ENCODE measurements at places on chromosomes 6 and 20. TPM values are rescaled to one million over a fixed set of nuclear protein-coding genes. Genes with fewer than 3 reads are reported as not detected.

DNA sequence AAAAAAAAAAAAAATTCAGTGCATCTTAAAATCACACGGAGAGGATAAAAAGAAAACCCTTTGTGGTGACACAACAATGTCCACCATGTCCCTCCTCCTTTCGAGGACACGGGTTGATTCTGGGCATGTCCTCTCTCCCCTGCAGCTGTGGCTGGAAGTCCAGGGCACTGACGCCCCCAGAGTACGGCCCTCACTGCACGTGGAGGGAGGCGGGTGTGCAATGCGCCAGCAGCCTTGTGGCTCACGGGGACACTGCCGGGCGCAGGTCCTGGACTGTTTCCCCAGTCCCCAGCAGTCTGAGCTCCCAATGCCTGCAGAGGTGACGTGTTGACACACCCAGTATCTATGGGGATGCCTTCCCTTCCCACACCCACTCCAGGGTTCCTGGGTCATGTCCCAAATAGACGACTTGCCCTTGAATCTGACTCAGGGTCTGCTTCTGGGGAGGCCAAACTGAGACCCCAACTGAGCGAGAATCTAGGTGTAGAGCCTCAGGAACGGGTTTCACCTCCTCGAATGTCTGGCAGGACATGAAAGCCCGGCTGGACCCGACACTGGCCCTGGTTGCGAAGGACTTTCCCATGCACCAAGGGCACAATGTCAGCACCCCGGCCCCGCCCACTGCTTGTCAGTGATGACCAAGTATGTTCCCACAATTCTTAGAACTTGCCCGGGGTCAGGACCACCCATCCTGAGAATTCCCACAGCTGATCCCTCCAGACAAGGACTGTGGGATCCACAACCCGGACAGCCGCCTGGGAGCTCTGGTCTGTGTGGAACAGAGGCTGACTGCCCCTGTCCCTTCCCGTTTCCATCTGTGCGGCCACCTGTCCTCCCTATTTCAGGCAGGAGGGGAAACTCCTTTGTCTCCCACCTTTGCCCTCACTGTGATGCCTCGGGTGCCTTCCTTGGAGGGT is 425.1 kb upstream of the SULF2 start:
- DNase-seq: no peak

- DNase-seq: no peak
These were observed 13.3 kb downstream of the GSS start for GRCh38 chr20:34942301-34942700.

- DNase-seq: no peak
These were observed 31.1 kb downstream of the CNKSR3 start for GRCh38 chr6:154479351-154479769.

GRCh38 chr20:41247523-41248367 is 69.8 kb downstream of the ZHX3 start:
- DNase-seq: no peak

DNA sequence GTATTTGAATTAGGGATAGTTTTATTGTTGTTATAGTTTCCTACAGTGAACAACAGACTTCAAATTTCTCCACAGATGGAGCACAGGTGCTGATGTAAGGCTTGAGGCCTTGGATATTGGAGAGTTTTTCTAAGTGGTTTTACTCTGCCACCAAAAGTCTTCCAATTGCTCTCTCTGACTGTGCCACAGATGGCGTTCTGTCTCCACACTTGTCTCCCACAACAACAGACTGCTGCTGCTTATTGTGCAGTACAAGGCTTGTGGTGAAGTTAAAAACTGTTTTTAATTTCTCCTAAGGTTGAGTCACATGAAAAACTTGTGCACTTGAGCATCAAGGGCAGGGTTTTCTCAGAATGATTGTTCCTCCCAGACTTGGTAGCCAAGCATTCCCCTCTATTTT is 460.9 kb upstream of the KHDRBS2 start:
- DNase-seq: no peak

- DNase-seq: no peak
These were observed 763 bp downstream of the C6orf47 start for GRCh38 chr6:31659649-31660380.

Gene PERP
- 1.0 TPM for total RNA-seq

GRCh38 chr6:168342636-168343035 is 23.1 kb upstream of the DACT2 start:
- no peak for DNase-seq

GRCh38 chr6:69865126-69865525 is 1.2 kb upstream of the COL19A1 start:
- DNase-seq: no peak

GRCh38 chr20:7302250-7302649 is 534.8 kb downstream of the BMP2 start:
- no peak for DNase-seq

Gene PRPH2
- not detected for total RNA-seq

- DNase-seq: no peak
These were observed 300.2 kb downstream of the UTRN start for GRCh38 chr6:144585217-144585814.

GRCh38 chr6:44508646-44509045 is 121.1 kb downstream of the CDC5L start:
- no peak for DNase-seq

DNA sequence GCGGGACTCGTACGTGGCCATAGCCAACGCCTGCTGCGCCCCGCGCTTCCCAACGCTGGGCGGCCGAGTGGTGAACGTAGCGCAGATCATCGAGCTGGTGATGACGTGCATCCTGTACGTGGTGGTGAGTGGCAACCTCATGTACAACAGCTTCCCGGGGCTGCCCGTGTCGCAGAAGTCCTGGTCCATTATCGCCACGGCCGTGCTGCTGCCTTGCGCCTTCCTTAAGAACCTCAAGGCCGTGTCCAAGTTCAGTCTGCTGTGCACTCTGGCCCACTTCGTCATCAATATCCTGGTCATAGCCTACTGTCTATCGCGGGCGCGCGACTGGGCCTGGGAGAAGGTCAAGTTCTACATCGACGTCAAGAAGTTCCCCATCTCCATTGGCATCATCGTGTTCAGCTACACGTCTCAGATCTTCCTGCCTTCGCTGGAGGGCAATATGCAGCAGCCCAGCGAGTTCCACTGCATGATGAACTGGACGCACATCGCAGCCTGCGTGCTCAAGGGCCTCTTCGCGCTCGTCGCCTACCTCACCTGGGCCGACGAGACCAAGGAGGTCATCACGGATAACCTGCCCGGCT is 3.4 kb downstream of the SLC32A1 start:
- no peak for DNase-seq

DNA sequence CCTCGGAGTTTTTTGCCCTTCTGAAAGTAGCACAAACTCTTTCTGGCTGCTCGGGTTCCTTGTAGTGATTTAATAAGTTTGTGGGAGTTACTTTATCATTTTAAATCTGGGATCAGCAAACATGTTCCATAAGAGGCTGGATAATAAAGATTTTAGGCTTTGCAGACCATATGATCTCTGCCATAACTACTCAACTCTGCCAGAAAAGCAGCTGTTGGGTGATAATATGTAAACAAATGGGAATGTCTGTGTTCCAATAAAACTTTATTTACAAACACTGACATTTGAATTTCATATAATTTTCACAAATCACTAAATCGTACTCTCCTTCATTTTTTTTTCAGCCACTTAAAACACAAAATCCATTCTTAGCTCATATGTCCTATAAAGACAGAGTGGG is 3.9 kb upstream of the STMND1 start:
- no peak for DNase-seq

DNA sequence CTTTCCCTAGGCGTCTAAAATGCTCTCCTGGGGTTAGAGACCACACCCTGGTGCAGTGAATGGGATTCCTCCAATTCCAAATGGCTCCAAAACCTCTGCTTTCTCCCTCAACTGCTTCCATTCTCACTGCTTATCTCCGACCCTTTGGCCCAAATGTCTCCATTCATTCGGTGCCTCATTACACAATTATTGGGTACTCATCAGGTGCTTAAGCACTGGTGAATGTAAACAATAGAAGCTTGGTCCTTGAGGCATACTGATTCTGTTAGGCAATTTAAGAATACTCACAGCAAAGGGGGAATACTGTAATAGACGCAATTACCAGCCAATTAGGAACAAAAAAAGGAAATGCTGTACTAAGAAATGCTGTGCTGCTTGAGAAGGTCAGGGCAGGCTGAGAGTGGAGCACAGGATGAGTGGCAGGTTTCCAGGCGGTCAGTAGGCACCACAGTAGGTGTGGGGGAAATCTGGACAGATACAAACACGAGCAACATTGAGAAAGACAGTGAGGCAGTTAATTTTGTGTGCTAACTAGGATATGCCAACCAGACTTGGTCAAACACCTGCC is 23.0 kb downstream of the GMDS start:
- DNase-seq: no peak

Gene DDX43
- total RNA-seq: 0.27 TPM

Gene MOG
- total RNA-seq: not detected

DNA sequence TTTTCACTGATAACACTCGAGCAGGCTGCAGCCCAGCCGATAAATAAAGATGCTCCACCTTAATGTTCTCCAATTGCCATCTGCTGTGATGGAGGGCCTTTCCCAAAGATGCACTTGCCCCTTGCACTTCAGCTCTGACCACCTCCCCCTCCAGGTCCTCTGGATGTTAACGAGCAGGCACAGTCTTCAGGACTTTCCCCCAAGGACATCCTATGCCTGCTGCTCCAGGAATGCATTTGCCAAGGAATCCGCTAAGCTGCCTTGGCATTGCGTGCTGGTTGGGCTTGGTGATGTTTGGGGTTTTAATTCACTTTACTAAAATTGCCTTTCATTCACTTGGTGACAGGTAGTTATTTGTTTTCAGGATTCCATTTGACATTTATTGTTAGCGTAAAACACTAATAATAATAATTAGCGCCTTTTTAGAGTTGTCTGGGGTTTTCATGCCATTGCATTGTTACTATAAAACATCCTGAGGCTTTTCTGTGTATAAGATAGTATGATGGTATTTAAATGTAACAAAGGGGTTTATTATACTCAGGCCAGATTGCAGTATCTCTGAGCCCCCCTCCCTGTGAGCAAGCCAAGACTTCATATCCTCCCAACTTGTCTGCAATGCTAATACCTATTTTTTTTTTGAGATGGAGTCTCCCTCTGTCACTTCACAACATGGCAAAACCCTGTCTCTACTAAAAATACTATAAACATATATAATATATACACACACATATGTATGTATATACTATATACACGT is 66.7 kb upstream of the TSHZ2 start:
- DNase-seq: no peak

Gene AVP
- total RNA-seq: not detected

GRCh38 chr6:54076159-54076789 is 35.0 kb upstream of the MLIP start:
- no peak for DNase-seq

- DNase-seq: no peak
These were observed 102.0 kb downstream of the POPDC3 start for GRCh38 chr6:105077596-105078385.

DNA sequence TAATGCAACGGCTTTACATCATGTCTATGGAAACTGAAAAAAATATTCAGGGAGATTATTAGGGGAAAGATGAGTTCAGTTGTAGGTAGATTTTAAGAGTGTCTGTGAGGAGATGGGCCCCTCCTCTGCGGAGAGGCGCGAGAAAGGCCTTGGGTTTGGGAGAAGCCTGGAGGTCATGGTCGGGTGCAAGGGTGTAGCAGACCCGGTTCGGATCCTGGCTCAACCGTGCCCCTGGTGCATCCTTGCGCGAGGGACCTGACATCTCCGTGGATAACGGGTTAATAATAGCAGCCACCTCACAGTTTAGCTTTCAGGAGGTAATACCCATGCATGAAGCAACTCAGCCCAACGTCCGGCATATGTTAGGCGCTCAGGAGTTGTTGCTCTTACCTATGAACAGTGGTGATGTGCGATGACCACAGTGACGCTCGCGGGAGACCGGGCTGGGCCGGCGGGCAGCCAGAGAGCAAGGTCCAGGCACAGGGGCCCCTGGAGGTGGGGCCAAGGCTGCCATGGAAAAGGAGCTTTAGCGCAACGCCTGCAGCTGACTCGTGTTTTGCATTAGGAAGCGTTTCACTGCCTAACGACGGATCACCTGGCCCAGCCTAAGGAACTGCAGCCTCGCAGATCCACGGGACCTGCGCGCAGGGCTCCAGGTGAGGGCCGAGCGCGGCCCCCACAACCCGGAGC is 146.4 kb upstream of the ARID1B start:
- no peak for DNase-seq

DNA sequence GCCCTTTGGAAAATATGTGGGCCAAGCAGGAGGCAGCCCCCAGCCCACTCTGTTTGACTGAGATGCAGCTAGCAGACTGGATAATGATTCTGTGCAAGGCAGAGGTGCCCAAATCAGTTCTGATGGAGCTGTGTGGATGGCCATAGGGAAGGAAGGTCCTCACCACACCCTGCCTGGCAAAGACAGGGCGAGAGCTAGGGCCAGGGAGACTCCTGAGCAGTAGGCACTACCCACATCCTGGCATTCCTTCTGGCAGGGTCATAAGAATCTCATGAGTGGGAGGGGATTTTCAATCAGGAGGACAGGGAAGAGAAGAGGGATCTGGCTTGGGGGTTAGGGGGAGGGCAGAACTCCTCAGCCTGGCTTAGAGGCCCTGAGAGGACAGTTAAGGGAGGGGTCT is 18.6 kb upstream of the TREM2 start:
- no peak for DNase-seq

DNA sequence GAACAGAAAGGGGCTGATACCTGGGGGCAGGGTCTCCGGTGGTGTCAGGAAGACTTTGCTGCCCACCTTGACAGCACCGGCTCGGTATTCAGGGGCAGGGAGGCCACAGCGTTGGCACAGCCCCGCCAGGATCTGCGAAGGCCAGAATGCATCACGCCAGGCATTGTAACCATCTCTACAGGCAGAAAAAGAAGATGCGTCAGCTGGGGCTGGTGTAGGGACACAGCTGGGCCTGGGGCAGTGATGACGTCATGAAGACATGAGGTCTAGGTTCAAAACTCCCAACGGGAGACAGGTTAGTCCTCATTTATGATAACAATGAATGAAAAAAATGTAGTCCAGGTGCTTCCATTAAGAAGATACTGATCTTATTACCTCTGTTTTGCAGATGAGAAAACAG is 22.0 kb downstream of the ERGIC3 start:
- no peak for DNase-seq
